ENCODE measurements at places on chromosomes 5 and 9.

DNA sequence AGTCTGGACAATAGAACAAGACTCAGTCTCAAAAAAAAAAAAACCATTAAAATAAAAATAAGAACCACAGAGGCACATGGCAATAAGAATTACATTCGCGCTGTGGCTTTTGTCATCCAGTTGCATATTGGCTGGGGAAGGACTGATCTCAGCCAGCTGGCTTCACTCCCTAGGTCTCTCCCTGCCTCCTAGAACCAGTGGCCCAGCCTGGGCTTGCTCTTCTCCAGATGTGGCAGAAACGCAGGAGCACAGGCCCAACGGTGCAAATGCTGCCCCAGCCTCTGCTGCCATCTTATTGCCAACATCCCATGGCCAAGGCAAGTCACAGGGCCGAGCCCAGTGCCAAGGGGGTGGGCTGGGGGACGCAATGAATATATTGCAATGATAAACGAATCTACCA lies 37.0 kb downstream of the NKX2-5 start:
- no peak for DNase-seq

DNA sequence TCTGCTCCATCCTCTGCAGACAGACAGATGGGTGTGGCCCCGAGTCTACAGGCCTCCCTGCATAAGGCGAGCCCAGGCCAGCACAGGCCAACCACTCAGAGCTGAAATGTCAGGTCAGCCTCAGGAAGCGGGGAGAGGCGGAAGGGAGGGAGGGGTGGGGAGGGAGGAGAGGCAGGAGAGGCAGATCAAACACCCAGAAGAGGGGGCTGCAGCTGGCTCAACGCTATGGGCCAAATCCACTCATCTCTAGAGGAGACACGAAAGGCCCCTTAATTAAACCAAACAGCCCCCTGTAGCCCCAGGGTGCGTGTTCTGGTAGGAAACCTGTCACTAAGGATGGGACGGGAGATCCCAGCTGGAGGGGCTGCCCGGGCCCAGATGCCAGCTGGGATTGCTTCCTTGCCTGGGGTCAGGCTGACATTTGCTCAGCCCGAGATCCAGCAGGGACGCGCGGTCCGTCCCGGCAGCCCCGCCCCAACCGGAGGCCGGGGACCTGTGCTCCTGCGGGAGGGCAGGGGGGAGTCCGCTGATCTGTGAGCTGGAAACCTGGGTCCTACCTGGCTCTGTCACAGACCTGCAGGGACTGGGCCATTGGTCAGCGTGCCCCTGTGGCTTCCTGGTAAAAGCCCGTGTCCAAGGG lies 97.2 kb upstream of the SARDH start:
- DNase-seq, result no peak

DNA sequence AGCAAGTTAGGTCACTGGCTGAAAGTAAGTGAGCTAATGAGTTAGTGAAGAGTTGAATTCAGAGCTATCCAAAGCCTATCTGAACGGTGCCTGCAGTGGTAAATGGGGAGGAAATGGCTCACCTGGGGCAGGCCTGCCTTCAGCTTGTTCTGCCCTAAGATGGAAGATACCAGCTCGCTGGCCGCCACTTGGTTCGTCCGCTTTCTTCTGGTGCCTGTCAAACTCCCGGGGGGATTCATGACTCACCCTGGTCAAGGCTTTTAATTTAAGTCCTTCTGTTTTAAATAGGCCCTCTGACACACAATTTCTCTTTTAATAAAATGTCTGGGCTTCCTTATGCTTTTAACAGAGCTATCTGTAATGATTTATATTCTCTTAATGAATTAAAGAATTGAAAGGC lies 78.8 kb downstream of the CFAP90 start:
- no peak for DNase-seq

GRCh38 chr5:4758996-4759395 lies 381.1 kb upstream of the ADAMTS16 start:
- DNase-seq, result no peak

- DNase-seq, result peak; percentile 7
These were observed 137.9 kb upstream of the GRHPR start for GRCh38 chr9:37284636-37285035.

DNA sequence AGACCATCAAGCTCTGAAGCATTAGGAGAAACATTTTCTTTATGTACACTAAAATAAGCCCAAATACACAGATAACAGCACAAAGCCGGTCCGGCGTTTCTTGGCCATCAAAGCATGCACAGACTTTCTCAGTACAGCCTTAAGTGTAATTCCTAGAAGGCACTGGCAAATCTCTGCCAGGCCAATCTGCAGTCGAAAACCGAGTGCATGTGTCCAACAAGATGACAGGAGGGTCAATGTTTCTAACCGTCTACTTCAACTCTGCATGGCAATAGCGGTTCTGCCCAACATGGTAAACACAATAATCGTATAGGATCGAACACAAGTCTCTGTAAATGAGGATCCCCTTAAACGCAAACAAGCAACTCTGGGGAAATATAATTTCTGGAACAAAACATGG lies 1.1 kb downstream of the ARL15 start:
- DNase-seq, result peak; percentile 21

GRCh38 chr9:136990242-136990911 lies 1.8 kb upstream of the PAXX start:
- DNase-seq, result no peak

- DNase-seq, result peak; percentile 93
These were observed 15.7 kb downstream of the TMEM8B start for GRCh38 chr9:35844628-35845270.

GRCh38 chr5:6108540-6108848 lies 269.9 kb downstream of the MED10 start:
- DNase-seq, result no peak

DNA sequence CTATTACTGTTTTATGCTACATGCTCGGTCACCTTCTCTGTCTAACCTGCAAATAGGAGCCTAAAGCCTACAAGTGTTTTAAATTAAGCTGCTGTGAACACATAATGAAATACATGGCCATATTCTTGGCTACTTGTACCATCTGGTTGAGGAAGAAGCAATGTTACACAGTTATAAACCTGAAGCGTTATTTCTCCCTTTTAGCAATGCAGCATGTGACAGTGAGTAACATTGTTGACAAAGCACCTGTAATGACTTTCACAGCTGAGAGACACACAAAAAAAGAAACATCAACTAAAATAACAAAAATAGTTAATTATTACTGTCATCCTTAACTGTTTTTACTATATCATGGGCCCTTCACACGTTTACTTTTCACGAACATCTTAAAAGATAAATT lies 146.9 kb downstream of the RORB start:
- no peak for DNase-seq

DNA sequence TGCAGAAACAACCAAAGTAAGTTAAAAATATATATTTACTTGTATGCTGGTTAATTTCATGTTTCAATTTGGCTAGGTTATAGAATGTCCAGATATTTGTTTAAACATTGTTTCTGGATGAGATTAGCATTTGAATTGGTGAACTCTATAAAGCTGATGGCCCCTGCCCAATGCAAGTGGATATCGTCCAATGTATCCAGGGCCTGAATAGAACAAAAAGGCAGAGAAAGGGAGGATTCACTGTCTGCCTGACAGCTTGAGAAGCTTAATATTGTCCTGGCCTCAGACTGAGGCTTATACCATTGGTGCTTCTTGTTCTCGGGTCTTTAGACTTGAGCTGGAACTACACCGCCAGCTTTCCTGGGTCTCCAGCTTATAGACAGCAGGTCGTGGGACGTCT lies 446.7 kb upstream of the ACTBL2 start:
- DNase-seq, result no peak

GRCh38 chr5:103669615-103670014 lies 107.0 kb upstream of the NUDT12 start:
- DNase-seq, result no peak

- peak; percentile 9 for DNase-seq
These were observed 5.2 kb downstream of the HAPLN1 start for GRCh38 chr5:83715236-83716065.

DNA sequence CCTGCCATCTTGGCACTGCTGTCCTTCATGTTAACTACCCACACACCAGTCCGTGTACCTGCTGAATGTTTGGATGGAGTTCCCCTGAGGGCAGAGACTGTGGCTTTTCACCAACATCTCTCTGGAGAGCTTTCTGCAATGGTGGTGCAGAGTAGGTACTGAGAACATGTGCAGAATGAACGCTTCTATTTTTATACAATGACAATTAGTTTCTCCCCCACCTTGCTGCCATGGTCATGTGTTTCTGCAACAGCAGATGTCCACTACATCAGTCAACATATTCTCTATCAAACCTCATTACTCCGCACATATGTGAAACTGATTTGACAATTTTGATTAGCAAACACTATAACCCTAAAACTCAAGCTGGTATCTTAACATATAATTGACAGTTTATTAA lies 14.5 kb downstream of the PTCH1 start:
- DNase-seq, result no peak

DNA sequence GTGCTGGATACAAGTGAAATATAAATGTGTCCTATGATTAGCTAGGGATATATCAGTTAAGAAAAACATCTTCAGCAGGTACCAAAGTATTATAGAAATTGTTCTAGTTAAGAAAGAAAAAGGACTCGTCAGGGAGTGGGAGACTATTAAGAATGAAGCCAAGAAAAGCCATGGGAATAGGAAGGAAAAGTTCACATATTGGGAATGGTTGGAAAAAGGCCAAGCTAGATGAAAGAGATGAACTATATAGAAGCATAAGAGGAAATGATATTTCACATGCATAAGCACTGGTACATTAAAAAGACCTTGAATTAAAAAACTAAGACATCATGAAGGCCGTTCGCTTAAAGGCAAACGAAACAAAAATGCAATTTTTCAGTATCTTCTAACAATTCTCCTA lies 237.7 kb downstream of the ADAMTS6 start:
- no peak for DNase-seq

DNA sequence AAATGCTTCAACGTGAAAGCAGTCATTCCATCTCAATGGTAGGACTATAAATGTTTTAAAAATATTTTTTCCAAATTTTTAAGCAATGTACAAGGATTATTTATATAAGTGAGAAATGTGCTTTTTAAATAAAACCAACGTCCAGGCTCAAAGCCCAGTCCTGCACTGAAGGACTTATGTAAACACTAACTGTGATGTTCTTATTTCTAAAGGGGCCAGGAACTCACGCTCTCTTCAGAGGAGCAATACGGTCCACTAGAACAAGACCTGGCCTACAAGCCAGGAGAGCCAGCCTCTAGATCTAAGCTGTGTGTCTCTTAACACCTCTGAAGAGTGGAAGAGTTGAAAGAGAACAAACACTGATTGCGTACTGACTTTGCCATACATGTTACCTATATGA lies 12.1 kb downstream of the TTLL11 start:
- peak; percentile 38 for DNase-seq

GRCh38 chr9:124695280-124695890 lies 75.7 kb downstream of the NR6A1 start:
- DNase-seq, result peak; percentile 95

DNA sequence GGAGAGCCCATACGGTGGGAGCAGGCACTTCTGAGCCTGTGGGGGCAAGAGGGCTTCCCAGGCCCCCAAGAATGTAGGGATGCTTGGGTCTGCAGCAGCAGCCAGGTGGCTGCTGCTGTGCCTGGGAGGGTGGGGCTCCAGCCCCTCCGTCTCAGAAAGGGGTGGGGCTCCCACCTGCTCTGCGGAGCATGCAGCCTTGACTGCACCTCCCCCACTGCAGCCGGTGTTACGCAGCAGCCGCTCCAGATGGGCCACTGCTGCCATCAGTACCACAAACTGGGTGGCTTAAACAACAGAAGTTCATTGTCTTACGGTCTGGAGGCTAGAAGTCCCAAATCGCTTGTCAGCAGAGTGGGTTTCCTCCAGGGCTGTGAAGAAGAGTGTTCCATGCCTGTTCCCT lies 365.5 kb downstream of the TMEM38B start:
- DNase-seq, result no peak

GRCh38 chr9:18441261-18441660 lies 32.7 kb upstream of the ADAMTSL1 start:
- DNase-seq, result peak; percentile 32

DNA sequence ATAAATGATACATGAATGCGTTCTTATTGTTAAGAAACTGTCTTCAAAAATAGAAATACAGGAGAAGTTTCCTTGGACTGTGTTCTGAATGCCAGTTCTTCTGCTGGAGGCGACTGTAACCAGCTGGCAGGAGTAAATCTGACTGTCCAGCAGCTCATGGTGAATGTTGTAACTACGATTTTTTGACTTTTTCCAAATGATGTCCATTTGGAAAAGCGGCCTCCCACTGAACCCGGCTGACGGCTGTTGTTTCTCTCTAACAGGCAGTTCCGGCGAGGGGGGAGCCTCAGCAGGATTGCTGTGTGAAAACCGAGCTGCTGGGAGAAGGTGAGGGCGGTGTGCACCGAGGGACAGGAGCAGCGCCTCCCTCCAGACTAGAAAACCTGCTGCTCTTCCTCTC lies 91.9 kb downstream of the EHMT1 start:
- DNase-seq, result no peak

GRCh38 chr5:101535626-101536025 lies 632.5 kb upstream of the ST8SIA4 start:
- DNase-seq, result peak; percentile 10
